ENCODE measurements at places on chromosomes 7 and 10. TPM values are rescaled to one million over a fixed set of nuclear protein-coding genes. Genes with fewer than 3 reads are reported as not detected.

Gene TBXAS1
- total RNA-seq = 5.0 TPM

Gene CUBN
- total RNA-seq = 0.79 TPM

Gene FOXI2
- not detected for total RNA-seq

Gene CUL2
- total RNA-seq = 18.1 TPM

Gene PTPRN2
- under 0.01 TPM for total RNA-seq

Gene ZNF3
- 29.6 TPM for total RNA-seq

Gene MEOX2
- total RNA-seq = not detected

All from placental epithelial cell (primary cell).